ENCODE measurements at places on chromosomes 4 and X.

DNA sequence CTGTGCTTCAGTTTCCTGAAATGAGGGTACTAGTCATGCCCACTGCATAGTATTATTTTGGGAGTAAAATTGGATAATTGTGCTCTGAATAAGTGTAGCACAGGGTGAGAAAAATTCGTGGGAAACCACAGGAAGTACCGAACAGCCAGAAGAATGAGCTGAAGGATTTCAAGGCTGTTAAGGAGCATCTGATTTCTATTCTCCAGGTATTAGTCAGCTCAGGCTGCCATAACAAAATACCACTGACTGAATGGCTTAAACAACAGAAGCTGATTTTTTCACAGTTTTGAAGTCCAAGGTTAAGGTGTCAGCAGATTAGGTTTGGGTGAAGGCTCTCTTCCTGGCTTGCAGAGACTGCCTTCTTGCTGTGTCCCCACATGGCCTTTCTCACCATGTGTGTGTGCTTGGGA, 41.9 kb downstream of the WWC2 start:
- no peak for DNase-seq

DNA sequence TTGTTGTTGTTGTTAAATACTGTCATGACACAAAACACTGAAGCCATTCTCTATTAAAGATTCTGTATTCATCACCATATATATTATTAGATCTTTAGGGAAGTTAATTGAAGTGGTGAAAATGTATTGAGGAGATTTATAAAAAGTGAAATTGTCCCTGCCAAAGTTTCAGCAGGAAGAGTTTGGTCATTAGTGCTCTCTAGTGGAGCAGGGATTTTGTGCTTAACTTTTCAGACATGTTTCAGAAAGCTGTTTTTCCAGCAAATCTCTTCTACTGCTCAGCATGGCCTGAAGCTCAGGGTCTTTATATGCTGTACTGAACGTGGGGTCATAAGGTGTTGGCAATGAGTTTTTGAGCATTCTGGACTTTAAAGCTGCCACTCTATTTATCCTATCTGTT, 36.7 kb upstream of the CXXC4 start:
- DNase-seq, result no peak

DNA sequence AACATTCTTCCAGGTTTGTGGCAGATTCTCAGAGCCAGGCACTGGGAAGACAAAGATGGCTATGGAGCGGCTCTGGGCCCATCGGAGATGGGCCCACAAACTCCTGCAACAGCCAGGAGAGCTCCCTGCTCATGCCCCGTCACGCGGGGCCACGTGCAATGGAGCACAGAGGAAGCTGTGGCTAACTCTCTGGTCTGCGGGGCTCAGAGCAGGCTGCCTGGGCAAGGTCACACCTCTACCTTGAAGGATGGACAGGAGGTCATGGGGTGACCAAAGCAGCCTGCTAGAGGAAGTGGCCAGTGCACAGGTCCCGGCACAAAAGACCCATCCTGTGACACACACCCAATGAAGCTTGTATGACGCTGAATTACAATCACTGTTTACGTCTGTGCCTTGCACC, 45.2 kb downstream of the C4orf50 start:
- DNase-seq, result no peak

DNA sequence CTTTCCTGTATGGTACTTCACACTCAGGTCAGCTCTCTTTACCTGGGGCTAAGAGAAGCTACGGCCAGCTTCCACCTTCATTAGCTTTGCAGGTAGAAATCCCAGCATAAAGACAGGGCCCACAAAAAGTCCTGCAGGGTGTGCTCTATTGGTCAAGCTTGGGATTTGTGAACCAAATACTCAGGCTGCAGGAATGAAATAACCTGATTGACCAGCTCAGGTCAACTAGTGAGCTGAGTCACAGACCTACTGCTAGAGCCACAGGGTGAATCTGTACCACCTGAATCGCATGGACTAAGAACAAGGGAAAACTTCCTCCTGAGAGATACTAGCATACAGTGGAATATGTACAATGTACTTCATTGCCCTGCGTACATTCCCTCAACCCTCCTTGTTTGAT, 172.2 kb downstream of the HHIP start:
- no peak for DNase-seq

GRCh38 chrX:82134378-82134777, 932.5 kb downstream of the SH3BGRL start:
- DNase-seq, result no peak

DNA sequence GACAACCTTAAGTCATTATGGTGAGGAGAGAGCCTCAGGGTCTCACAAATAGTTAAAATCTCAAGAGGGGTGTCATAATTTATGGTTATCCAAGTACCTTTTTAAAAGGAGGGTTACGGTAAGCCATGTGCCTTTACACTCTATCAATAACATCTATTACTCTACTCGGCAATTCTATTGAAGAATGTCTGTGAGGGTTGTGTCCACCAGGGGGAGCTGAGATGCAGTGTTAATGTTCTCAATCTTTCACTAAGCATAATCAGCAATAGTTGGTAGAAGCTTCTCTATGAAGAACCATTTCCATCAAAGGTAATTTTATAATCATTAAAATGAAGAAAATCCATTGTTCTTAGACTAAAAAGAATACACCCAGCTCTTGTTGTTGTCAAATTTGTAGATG, 457.4 kb downstream of the CENPC start:
- DNase-seq, result no peak
